ENCODE measurements at places on chromosomes 3 and 15.
A peak's percentile ranks its signal among the peaks of the same experiment; 100 is the strongest.

- no peak for DNase-seq
Observed at GRCh38 chr3:53079147-53079546, 33.3 kb upstream of the SFMBT1 start.

DNA sequence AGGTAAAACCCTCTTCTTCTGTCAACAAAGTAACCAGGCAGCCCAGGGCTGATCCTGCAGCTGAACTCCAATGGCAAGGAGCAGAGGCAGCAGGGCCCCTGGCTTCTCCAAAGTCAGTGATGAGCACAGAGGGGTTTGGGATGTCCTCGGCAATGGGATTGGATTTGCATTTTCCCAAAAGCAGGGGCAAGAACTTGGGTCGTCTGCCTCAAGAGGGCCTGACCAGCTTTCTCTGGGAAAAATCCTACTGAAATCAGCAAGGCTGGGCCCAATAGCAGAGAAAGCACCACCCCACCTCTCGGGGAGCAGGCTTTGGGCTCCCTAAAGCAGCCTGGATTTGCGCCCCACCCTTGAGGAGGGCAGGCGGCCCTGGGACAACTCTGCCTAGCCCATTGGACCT, 210.0 kb upstream of the IGF1R start:
- no peak for DNase-seq

DNA sequence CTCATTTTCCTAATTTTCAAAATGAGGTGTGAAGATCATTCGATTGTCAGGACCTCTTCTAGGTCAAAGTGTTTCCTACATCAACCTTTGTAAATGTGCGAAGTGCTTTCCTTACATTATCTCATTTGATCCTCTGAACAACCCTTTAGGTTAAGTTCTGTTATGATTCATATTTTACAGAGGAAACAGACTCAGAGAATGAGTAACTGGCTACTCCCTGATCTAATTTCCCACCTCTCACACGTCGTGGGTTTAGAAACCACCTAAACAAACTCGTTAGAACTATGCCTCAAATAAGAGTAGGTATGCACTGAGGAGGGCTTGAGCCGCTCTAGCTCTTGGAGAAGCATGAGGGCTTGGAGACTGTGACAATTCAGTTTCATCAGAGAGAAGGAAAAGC, 148.6 kb downstream of the CD47 start:
- no peak for DNase-seq

- peak; percentile 49 for DNase-seq
Observed at GRCh38 chr3:197749315-197749600, 425 bp upstream of the FYTTD1 start.

GRCh38 chr15:79494963-79495755, 63.0 kb downstream of the MINAR1 start:
- DNase-seq: no peak

DNA sequence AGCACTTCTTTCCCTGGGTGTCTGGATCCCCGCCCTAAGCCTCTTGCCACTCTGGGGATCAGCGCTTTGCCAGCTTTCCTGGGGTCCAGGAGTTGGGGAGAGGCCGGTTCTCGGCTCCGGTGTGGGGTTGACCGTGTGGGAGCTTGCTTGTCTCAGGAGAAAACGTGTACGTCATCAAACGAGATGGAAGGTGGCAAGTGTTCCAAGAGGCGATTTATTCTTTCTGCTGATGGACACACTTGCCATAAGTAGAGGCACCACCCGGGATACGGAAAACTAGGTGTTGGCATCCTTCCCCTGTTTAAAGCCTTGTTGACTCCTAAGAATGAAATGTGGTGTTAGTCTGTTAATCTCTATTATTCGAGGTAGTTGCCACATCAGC, 295 bp downstream of the ZWILCH start:
- DNase-seq: no peak

- DNase-seq: no peak
Observed at GRCh38 chr3:47130557-47130956, 33.4 kb downstream of the SETD2 start.

GRCh38 chr3:53030619-53031449, 15.0 kb downstream of the SFMBT1 start:
- DNase-seq: no peak

DNA sequence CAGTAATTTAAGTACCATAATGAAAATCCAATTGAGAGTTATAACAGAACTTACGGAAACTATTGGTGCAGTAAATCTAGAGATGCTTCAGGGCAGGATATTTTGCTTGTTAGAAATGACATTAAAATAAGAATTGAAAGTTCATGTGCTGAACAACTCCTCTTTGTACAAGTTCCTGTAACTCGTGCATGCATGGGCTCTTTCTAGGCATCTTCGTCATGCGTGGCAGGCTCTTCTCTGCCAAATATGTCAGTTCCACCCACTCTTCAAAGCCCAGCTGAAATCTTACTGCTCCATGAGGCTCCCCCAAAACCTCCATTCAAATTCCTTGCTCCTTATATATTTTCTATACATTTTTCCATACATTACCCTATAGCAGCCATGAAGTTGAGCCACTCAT, 48.7 kb downstream of the FBN1 start:
- no peak for DNase-seq

- DNase-seq: no peak
Observed at GRCh38 chr3:51057121-51057520, 328.0 kb upstream of the MANF start.

GRCh38 chr3:109874896-109875708, 537.8 kb upstream of the DPPA4 start:
- no peak for DNase-seq

- peak; percentile 55 for DNase-seq
Observed at GRCh38 chr3:192816351-192816750, 89.0 kb upstream of the FGF12 start.

GRCh38 chr15:51342227-51342999, 958 bp downstream of the GLDN start:
- no peak for DNase-seq

DNA sequence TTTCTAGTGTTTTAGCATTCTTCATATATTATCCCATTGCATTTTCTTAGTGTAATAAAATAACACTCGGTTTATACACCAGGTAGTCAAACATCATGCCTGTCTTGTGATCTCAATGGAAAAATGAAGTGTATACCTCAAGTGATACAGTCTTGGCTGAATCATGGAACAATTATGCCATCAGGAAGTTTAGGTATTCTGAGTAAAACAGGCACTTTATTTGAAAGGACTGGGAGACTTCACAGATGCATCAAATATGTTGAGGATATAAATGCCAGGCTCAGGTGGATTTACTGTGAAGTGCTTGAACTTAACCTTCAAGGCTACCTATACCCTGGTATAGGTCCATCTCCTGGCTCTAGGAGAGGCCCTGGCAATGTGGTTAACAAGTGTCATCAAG, 8.5 kb downstream of the TGFBR2 start:
- no peak for DNase-seq
